ENCODE measurements at places on chromosomes 1 and 21.
A peak's percentile ranks its signal among the peaks of the same experiment; 100 is the strongest.

DNA sequence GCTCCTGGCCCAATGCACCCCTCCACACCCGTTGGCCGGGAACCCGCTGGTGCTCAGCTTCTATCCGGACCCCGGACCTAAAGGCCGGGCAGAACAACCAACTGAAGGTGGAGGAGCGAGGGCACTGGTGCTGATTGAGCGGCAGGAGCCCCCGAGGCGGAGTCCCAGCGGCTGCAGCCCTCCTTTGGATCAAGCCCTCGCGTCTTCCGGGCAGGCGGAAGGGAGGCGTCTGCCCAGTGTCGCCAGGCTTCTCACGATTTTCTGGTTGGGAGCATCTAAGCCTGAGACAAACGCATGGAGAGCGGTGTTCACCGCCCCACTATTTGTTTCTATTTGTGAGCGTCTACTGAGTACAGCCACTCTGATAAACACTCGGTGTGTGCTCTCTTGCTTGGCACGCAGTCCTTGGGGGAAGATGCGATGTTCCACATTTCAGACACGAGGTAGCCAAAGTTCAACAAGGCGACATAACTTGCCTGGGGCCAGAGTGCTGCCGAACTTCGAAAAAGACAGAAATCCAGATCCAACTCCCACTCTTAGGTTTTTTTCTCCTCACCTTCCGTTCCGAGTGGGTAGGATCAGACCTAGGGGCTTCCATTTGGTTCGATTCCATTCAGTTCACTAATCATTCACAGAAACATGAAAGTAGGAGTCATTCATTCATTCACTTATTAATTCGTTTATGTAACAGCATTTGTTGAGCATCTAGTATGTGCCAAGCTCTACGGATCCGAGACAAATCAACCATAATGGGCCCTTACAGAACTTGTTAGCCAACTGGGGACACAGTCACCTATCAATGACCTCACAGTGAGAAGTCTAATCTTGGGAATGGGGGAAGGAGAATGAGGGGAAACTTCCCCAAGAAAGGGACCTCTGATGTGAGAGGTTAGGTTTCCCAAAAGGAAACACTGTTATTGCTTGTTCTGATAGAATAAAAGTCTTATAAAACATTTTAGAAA is 4.9 kb upstream of the DMRTA2 start:
- no peak for DNase-seq

- no peak for DNase-seq
Measured at GRCh38 chr21:42705346-42705745, 51.9 kb downstream of the PDE9A start.

GRCh38 chr1:64471218-64472039 is 1.5 kb downstream of the CACHD1 start:
- DNase-seq, result no peak

- DNase-seq, result no peak
Measured at GRCh38 chr1:45501505-45501859, 1.4 kb downstream of the MMACHC start.

DNA sequence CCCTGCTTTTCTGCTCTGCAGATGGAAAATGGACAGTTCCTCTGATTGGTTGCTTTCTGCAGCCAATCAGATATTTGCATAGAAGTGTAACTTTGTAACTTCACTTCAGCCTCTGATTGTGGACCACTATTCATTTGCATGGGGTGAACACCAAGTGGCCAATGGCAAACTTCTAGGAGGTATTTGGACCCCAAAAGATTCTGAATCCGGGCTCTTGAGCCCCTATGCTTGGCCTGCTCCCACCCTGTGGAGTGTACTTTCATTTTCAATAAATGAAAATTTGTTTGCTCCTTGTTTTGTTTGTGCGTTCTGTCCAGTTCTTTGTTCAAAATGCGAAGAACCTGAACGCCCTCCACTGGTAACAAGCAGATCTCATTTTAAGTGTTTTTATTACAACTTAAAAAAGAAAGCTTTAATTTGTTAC is 6.4 kb upstream of the GSTM4 start:
- DNase-seq, result peak; percentile 52

- DNase-seq, result no peak
Measured at GRCh38 chr1:205294934-205295333, 26.6 kb downstream of the NUAK2 start.

DNA sequence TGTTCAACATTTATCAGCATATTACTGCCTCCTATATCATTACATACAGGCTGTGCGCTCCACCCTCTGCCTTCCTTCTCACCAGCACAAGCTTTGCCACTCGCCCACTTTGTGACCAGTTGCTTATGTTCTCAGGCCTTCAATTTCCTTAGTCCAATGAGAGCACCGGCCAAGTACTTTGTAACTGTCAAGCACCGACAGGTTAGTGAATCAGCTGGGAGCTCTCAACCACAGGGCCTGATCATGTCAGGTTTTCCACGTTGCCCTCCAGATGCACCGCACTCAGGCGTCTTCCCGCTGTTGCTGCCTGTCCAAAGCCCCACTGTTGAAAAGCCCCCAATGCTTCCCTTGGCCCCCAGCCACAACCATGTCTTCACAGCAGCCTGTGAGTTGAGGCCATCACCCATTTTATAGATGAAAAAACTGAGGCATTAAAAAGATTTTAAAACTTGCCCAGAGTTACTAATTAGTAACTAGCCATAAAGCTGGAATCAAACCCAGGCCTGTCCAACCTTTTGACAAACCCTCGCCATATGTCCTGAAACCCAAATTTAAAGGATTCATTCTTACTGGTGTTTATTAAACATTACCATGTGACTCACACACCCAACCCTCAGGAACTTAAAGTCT is 3.4 kb upstream of the KCNN3 start:
- no peak for DNase-seq

- DNase-seq, result no peak
Measured at GRCh38 chr1:235073968-235074522, 54.6 kb downstream of the TOMM20 start.

All from globus pallidus (tissue), 1 donor.